ENCODE measurements at places on chromosomes 1 and 21. TPM values are rescaled to one million over a fixed set of nuclear protein-coding genes. Genes with fewer than 3 reads are reported as not detected.

The HOOK1 gene
- polyA plus RNA-seq, result 76.0 TPM

The CNR2 gene
- polyA plus RNA-seq, result 0.06 TPM

The PCSK9 gene
- polyA plus RNA-seq, result 1.4 TPM

DNA sequence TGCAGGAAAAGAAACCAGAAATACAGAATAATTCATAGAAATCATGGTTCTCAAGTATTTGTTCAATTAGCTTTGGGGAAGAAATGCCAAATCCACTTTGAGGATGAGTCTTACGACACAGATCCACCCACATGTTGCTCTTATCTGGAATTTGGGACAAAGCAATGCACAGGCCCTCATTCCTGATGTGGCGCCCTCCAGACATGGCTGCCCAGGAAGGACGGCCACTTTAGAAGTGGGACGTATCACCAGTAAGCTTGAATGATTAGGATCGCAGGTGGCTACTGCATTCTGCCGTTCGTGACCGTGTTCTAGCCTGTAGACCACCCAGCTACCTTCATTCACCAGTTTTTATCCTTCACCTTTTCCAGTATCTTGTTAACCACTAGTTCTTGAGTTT lies 20.1 kb upstream of the NCMAP start:
- no peak for DNase-seq

DNA sequence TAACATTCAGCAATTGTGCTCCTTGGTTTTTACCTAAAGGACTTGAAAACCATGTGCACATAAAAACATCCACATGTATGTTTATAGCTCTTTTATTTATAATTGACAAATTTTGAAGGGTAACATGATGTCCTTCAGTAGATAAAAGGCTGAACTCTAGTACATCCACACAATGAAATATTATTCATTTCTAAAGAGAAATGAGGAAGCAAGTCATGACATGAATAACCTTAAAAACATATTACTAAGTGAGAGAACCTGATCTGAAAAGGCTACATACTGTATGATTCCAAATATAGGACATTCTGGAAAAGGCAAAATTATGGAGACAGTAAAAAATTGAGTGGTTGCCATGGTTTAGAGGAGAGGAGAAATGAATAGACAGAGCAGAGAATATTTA lies 50.3 kb downstream of the DRAM2 start:
- no peak for DNase-seq

DNA sequence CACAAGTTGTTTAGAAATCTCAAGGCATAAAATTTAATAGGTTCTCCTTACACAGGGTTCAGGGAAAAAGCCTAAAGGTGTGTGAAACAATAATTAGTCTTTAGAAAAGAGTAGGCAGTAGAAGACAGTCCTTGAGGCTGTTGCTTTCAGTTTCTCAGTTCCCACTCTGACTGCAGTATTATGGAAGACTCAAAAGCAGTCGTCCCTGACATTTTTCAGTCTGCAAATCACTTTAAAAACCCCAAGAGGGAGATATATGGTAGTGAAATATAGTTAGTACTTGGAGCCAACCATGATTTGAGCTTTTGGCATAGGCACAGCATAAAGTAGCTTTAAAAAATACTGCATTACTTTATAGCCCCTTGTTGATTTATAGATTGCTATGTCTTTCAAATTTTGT lies 299.7 kb downstream of the OLFM3 start:
- DNase-seq, result no peak

DNA sequence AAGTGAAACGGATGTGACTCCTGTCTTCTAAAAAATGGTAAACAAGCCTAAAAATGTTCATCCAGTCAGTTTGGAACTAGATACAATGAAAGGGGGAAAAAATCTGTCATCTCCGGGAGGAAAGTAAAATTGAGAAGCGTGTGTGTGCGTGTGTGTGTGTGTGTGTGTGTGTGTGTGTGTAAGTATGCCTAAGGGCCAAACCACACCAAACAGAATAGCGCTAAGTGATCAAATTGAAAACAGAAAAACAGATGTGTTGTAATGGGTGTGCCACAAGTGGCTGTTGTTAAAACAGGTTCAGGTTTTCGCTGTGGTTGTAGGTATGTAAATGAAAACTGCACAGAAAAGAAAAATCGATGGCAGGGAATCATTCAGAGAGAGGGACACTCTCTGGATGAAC lies 106.7 kb downstream of the RNF220 start:
- DNase-seq, result no peak

GRCh38 chr1:235919833-235920441 lies 53.2 kb upstream of the LYST start:
- no peak for DNase-seq

DNA sequence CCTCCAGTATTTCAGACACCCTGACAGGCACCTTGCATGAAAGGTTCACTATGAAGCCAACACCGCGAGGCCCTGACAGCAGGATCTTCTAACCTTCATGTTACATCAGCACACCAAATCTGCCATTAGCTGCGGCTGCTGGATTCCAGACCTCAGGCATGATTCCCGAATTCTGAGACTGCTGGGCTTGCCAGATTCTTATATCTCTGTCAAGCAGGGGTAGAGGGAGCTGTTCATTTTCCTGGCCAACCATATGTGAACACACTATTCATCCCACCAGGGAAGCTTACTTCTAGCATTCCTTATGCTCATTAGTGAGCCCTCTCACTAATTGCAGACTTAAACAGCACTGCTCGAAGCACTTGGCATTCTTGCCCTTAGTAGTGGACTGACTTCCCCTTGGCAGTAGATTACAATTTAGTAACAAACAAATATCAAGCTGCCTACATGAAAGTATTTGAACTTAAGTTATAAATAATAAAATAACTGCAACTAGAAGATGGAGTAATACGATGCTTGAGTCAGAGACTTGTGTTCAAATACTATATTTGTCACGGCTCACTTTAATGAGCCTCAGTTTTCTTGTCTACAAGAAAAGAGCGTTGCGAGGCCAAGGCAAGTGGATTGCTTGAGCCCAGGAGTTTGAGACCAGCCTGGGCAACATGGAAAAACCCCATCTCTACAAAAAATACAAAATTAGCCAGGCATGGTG lies 43.3 kb downstream of the NID1 start:
- DNase-seq, result no peak

Measured in right renal pelvis (tissue), 4 donors.